ENCODE measurements at places on chromosomes 2 and 18.

- no peak for DNase-seq
Measured at GRCh38 chr2:3169106-3169870, 208.3 kb downstream of the EIPR1 start.

GRCh38 chr2:212991120-212991519 lies 160.3 kb downstream of the IKZF2 start:
- DNase-seq, result no peak

GRCh38 chr2:98869272-98869641 lies 66.8 kb downstream of the CRACDL start:
- DNase-seq, result peak; percentile 48

DNA sequence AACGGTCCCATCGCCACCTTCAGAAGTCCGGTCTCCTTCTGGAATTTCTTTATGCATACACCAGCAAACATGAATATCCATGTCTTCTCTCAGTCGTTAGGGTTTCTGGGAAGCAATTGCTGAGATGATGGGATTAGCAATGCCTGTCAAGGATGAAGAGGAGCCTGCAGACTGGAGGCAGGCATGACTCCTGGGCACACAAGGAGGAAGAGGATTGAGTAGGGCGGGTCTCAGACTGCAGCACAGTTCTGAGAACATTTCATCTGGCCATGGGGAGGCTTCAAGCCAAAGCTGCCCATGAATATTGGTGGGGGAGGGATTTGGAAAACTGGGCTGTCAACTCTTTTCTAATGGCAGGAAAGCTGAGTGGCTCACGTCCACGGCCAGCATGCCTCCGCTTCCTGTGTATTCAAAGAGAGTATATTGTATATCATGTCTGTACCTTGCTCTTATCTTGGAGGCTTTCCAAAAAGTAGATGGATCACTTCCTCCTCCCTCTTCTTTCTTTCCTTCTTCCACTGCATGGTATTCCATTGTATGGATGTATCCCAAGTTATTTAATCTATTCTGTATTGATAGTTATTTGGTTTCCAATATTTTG lies 24.5 kb downstream of the MC2R start:
- no peak for DNase-seq

DNA sequence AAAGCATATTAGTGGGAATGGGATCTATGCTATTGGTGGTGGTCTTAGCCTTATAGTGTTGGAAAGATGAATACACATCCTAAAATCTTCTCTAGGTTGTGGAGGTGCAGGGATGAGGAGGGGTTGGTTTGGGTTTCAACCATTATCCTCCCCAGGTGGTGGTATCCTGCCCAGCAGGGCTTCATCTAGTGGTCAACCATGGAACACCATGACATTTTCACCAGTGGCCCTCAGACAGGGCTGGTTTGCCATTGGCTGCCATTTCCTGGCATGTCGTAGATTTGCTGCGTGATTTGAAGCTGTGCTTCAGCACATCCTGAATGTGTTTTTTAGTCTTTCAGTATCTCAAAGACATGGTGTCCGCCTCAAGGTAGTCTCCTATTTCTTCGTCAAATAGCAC lies 391.2 kb upstream of the HNRNPA3 start:
- DNase-seq, result no peak

DNA sequence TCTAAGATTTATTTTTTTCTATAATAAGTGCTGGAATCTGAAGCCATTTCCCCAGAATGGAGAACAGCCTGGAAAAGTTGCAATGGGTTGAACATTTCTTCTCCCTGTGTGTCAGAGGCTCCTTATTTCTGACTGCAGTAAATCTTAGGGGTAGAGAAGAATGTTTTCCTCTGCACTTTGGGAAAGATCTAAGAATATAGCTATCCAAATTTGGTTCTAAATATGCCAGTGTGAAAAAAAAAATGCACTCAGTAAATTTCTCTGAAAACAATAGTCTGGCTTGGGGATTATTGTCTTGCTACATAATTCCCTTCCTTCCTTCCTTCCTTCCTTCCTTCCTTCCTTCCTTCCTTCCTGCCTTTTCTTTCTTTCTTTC lies 19.7 kb upstream of the CYRIA start:
- DNase-seq, result no peak
